ENCODE measurements at places on chromosomes 11 and 22. TPM values are rescaled to one million over a fixed set of nuclear protein-coding genes. Genes with fewer than 3 reads are reported as not detected.

The FAM111B gene
- 0.92 TPM for total RNA-seq

GRCh38 chr11:68682531-68682961 is 1.8 kb upstream of the GAL start:
- no peak for DNase-seq

The ZNF408 gene
- total RNA-seq = 7.4 TPM

- DNase-seq = no peak
Observed at GRCh38 chr11:112610494-112610893, 349.8 kb upstream of the PLET1 start.

DNA sequence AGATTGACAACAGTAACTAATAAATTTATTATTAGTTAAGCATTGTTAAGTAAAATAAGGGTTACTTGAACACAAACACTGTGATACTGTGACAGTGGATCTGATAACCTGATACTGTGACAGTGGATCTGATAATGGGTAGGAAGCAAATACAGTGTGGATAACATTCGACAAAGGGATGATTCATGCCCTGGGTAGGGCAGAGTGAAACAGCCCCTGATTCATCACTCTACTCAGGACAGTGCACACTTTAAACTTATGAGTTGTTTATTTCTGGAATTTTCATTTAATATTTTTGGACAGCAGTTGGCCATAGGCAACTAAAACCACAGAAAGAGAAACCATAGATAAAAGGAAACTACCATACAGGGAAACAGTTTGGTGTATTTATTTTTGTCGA is 60.8 kb upstream of the CTSC start:
- DNase-seq = no peak

The LDHAL6A gene
- not detected for total RNA-seq

- no peak for DNase-seq
Observed at GRCh38 chr11:108237058-108237481, 14.2 kb downstream of the ATM start.

GRCh38 chr22:30636226-30637077 is 871 bp downstream of the SLC35E4 start:
- peak; percentile 37 for DNase-seq
